ENCODE measurements at places on chromosomes 13 and 19.

- no peak for DNase-seq
These were observed 103.8 kb downstream of the RGCC start for GRCh38 chr13:41561170-41561569.

GRCh38 chr19:10364644-10365043, 15.7 kb downstream of the TYK2 start:
- DNase-seq = no peak

- DNase-seq = no peak
These were observed 21.4 kb downstream of the ZNF44 start for GRCh38 chr19:12272980-12273901.

DNA sequence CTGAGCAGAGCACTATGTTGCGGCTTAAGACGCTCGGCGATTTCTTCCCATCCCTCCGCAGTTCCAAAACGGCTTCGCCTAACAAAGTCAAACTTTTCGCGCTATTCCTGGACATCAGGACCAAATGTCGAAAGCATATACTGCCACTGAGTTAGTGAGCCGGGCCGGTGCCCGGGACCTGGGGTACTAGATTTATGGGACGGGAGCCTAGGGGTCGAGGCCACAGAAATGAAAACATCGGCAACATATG, 699 bp downstream of the RCBTB2 start:
- peak; percentile 32 for DNase-seq

DNA sequence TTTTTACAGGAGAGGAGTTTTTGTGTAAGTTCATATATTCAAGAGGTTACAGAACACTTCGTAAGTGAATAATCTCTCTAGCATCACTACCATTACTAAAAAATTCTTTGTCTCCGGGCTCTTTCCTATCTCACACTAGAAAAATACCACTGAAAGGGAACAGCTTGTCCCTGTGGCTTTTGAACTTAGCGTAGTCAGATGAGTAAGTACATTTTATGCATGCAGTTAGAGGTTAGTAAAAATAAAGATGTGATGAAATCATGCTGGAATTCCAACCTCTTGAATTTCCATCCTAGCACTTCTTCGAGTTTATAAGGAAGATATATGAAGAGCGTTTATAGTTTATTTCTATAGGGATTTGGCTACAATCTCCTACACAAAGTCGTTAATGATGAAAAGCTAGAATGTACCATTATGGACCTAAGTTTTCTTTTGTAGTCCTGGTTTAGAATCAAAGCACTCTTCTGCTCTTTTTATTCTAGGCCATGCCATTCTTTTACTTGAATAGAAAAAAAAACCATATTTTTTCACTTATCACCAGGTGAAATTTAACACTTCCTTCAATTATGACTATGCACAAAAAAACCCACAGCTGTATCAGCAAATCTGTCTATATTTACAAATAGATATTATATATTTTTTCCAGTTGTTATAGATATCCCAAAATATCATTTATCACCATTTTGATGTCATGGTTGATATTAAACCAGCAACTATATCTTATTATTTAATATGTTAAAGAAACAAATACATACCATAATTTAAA, 139.9 kb upstream of the PCDH9 start:
- DNase-seq = peak; percentile 54

GRCh38 chr19:5988517-5989387, 10.8 kb upstream of the RANBP3 start:
- no peak for DNase-seq

- no peak for DNase-seq
These were observed 12.8 kb upstream of the SAMD1 start for GRCh38 chr19:14103310-14103709.

GRCh38 chr13:77345150-77345780, 18.4 kb upstream of the MYCBP2 start:
- DNase-seq = no peak

DNA sequence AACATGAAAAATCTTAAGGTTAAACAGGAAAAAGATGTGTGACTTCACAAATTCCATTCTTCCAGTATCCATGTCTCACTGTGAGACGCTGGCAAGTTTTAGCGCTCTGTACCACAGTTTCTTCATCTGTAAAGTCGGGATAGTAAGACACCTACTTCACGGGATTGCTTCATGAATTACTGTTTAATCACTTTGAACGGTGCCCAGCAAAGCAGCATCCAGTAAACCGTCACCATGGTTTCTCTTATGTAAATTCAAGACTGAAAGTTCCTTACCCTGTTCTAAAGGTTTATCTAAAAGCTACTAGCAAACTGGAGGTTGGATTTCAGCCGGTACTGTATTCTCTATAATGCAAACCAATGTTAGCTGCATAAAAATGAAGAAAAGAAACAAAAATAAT, 53.5 kb downstream of the KATNAL1 start:
- DNase-seq = no peak

DNA sequence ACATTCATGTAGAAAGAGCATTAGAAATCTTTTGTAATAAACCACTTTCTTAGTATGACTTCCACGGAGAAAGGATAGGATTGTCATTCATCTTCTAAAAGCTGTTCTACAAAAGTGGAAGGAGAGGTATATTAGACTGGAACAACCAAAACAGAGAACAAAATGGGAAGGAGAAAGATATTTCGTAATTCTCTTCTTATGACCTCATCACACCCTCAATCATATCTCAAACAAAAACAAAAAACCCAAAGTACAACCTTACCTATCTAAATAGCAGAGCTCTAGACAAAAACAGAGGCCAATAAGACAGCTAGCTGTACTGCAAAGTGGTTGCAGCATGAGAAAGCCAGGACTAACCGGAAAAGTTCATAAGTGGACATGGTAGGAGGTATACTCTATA, 46.3 kb downstream of the DACH1 start:
- no peak for DNase-seq

GRCh38 chr19:13872695-13873389, 4.1 kb upstream of the NANOS3 start:
- no peak for DNase-seq

DNA sequence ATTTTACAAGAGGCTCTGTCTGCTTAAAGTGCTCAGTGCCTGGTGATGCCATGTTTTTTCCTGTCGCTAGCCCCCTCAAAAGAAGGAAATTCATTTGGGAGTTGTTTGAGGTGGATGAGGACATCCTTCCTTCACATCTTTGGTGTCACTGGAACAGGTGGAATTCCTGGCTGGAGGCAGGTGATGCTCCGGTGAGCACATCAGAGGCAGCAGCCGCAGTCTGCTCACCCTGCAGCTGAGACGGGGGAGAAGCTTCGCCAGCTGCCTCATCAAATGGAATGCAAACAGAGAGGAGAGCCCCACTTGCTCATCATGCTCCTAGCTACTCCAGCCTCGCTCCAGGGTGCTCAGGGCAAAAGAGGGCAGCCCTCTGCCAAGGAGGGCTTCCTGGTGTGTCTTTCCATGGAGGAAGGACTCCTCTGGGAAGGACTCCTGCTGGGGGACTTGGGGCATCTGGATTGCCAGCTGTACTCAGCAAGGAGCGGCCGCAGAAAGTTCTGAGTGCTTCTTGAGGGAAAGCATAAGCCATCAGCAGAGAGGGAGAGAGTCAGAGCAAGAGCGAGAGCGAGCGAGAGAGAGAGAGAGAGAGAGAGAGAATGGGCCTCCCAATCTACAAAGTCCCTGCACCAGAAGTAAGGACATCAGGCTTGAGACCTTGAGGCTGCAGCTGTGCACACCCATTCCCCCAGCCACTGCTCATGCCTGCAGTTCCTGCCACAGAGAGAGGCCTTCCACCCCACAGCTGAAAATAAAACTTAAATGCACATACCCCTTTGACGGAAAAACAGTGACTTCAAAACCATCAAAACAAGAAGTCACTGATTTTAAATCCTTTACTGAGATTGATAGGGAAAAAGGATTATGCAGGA, 74.3 kb upstream of the UBL3 start:
- no peak for DNase-seq

DNA sequence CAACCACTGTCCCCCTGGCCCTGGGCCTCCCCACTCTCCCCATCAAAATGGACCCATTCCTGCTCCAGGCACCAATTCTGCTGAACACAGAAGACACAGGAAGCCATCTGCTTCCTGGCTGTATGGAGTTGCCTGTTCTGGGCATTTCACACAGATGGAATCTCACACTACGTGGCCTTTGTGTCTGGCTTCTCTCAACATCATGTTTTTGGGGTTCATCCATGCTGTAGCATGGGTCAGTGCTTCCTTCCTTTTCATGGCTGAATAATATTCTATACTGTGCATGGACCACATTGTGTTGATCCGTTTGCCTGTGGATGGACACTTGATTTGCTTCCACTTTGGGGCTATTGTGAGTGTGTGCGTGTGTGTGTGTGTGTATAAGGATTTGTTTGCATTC, 15.0 kb upstream of the KLF2 start:
- DNase-seq = no peak

DNA sequence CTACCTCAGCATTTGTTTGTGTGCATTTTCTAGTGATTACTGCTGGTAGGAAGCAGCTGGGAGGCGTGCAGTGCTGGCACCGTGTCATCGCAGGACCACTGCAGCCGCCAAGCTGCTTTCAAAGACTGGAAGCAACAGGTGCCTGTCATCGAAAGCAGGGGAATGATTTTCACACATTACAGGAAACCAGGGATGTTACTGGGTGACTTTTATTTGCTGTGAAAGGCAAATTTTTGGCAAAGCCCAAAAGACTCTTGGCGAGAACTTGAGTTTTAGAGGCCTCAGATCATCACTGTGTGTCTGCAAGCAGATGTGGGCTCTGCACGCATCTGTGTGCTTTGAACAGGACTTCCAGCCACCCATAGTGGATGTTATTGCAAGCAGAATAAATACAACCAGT, 176.4 kb downstream of the FLT1 start:
- no peak for DNase-seq

DNA sequence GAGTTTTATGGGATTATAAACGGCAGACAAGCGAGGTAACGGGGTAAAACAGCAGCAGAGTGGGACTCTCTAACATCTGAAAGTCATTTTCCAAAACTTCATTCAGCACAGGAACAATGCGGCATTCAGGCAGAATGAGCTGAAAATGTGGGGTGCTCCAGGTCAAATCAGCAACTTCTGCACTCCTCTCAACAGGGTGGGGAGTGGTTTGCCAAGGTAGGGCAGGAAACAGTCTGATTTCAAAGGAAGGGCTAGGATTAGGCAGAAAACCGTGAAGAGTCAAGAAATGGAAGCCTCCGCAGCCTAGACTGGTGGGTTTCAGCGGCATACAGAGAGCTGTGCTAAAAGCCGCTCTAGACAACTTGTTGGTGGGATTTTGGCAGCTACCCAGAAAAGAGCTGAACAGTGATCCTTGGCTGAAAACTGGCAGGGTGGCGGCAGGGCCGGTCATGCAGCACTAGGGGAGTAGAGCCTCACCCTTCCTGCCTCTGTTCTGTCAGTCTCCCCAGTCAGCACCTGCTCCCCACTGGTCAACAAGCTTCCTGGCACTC, 154.2 kb upstream of the KLF12 start:
- DNase-seq = no peak

DNA sequence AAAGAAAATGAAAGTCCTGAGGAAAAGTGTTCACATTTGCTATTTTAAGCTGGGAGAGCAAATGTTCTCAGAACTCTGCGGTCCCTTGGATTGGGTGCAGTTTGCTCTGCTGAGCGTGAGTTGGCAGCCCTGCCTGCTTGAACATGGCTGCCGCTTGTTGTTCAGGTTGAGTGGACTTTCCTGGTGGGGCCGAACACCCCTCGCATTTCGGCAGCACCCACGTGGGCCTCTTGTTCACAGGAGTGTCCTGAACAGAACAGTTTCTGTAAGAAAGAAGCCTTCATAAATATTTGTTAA, 10.8 kb upstream of the RNF113B start:
- no peak for DNase-seq

DNA sequence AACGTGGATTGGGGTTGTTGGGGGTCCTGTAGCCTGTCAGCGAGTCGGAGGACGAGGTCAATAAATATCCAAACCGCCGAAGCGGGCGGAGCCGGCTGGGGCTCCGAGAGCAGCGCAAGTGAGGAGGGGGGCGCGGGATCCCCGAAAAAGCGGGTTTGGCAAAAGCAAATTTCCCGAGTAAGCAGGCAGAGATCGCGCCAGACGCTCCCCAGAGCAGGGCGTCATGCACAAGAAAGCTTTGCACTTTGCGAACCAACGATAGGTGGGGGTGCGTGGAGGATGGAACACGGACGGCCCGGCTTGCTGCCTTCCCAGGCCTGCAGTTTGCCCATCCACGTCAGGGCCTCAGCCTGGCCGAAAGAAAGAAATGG, 754 bp upstream of the SIX5 start:
- no peak for DNase-seq

- DNase-seq = no peak
These were observed 167.4 kb downstream of the KDM4B start for GRCh38 chr19:5136073-5136855.

DNA sequence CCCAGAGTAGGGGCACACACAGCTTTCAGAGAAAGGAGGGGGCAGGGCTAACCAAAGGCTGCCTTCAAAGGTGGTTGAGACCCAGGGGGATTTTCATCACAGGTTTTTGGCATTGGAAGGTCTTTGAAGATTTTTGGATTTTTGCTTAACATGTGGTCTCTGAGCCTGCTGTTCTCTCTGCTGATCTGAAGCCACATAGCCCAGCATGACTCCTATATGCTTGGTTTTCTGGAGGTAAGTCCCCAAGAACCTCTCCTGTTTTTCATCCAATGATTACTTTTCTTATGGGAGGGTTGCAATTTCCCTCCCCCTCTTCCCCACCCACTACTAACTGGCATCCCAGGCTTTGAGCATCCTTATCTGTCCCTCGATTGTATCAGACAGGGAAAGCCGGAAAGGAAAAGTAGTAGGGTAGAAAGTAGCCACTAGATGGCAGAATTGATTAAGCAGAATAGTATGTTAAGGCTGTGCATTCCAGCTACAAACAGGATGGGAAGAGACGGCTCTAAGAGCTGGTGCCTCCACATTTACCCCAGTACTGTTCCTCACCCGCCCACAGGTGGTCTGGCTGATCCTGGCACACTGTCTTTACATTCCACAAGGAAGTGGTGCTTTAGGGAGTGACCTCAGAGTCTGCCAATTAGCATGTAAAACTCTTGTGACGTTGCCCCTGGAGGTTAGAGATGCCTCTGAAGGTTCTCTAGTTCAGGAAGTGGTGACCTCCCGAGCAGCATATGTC, 218.9 kb upstream of the EDNRB start:
- peak; percentile 45 for DNase-seq

GRCh38 chr13:111577208-111577828, 256.9 kb downstream of the TEX29 start:
- DNase-seq = no peak

GRCh38 chr19:38173291-38174041, 50.6 kb downstream of the DPF1 start:
- peak; percentile 48 for DNase-seq

GRCh38 chr19:5690955-5691821, 1.1 kb downstream of the RPL36 start:
- DNase-seq = no peak

- no peak for DNase-seq
These were observed at the start of gene FFAR1 for GRCh38 chr19:35347171-35347929. Gene FFAR1, plus strand, starts transcription at chr19:35347902. Its CDS starts 3,650 bp downstream, at chr19:35351552.

DNA sequence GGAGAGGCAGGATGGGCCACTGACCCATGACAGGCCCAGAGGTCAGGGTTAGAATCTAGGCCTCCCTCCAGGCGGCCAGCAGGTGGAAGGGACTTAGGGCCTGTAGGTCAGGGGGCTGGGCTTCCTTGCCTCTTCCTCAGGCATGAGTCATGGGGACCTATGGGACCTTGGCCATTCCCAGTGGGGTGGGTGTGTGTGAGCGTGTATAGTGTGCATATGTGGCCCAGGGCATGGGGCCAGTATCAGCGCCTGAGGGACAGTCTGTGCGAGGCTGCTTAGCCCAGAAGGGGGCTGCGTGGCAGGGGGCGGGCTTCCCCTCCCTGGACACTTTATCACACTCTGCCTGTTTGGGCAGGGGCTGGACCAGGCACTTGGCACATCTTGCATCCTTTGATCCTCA, 13.3 kb downstream of the KCTD15 start:
- no peak for DNase-seq

All from stromal cell of bone marrow (primary cell).